ENCODE measurements at places on chromosomes 5 and 9.

DNA sequence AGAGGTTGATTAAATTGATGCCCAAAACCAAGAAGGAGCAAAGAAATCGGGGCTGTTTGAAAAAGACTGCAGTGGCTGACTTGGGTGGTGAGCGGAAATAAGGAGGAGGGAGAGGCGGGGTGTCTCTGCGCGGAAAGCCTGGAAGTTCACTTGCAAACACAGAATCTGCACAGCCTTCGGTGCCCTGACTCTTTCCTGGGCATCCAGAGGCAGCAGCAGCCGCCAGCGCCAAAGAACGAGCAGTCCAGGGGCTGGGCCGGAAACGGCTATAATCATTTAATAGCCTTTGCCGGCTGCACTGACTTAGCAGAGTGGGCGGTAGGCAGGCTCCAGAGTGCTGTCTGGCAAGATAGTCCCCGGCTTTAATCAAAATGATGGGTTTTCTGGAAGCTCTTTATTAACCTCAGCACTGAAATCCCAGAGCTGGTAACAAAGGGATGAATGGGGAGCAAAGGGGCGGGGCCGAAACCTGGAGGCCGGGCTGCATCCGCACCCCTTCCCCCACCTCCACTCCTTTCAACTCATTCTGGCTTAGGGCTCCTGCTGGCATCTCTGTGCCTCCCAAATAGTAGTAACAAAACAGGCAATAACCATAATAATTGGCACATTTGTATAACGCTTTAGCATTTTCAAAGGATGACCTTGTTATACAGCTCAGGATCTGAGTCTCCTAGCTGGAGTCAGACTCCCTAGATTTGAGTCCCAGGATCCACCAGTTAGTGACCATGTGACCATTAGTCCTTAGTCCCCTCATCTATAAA lies 35.7 kb downstream of the PCDHAC2 start:
- DNase-seq, result peak; percentile 31

GRCh38 chr9:104914466-104914865 lies 13.5 kb downstream of the ABCA1 start:
- no peak for DNase-seq

- no peak for DNase-seq
Measured at GRCh38 chr5:135606431-135606830, 27.6 kb upstream of the CXCL14 start.

- no peak for DNase-seq
Measured at GRCh38 chr5:111922344-111922743, 165.3 kb upstream of the NREP start.

- DNase-seq, result no peak
Measured at GRCh38 chr5:39264528-39264927, 45.2 kb upstream of the FYB1 start.

Data from muscle of leg (tissue), 16 donors.